ENCODE measurements at places on chromosomes 5 and 9.
A peak's percentile ranks its signal among the peaks of the same experiment; 100 is the strongest.

DNA sequence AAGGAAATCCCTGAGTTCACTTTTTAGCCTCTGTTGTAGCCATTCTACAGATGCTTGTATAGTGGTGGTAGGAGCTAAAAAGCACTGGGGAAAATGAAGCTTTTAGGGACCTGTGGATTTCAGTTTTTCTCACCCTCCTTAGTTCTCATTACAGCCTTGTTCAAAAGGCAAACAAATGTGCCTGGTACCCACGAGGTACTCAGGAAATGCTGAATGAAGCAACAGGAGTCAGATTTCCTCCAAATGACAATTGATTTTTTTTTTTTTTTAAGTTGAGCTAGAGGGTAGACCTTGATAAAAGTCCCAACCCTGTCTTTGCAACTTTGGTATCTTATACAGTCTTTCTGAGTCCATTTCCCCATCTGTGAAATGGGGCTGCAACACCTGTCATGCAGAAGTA is 21.3 kb upstream of the TMOD1 start:
- DNase-seq: no peak

- no peak for DNase-seq
These were observed 6.3 kb downstream of the RCL1 start for GRCh38 chr9:4799033-4799430.

DNA sequence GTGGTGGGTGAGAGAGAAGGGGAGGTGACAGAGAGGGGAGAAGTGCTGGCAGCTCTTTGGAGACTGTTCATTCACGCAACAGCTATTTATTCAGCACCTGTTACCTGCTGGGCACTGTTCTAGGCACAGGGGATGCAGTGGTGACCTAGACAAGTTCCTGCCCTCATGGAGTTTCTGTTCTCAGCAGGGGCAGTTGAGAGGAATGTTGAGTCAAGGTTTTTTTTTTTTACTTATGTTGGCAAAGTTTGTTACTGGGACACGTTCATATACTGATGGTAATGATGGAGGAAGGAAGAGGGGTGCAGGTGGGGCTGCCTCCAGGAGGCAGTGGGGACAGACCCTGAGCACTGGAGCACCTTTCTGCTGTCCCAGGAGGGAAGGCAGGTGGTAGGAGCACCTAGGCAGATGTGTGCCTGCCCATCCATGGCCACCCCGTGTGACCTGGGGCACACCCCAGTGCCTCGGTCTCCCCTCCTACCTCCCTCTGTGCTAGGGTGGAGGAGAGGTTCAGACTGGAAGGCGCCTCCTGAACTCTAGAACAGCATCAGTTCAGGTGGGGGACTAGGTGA is 49.4 kb upstream of the SLC25A51 start:
- DNase-seq: no peak

GRCh38 chr9:129894120-129894823 is 59.0 kb downstream of the USP20 start:
- DNase-seq: no peak

GRCh38 chr9:36136272-36136893 is at the start of gene GLIPR2:
TSS of gene GLIPR2 (plus strand) at chr9:36136733. CDS start at chr9:36136779, 46 bp downstream.
- peak; percentile 68 for DNase-seq

GRCh38 chr5:56463944-56464571 is 230.9 kb upstream of the ANKRD55 start:
- no peak for DNase-seq

DNA sequence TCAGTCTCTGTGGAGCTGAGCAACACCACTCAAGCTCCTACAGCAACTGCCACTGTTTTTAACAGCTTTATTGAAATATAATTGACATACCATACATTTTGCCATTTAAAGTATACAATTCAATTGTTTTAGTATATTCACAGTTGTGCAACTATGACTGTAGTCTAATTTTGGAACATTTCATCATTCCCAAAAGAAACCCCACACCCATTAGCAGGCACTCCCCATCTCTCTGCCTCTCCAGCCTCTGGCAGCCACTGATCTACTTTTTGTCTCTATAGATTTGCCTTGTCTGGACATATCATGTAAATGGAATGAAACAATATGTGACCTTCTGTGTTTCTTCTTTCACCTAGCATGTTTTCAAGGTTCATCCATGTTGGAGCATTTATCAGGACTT is 43.5 kb downstream of the RUSC2 start:
- no peak for DNase-seq

GRCh38 chr5:83059341-83059740 is 17.9 kb downstream of the TMEM167A start:
- DNase-seq: no peak

DNA sequence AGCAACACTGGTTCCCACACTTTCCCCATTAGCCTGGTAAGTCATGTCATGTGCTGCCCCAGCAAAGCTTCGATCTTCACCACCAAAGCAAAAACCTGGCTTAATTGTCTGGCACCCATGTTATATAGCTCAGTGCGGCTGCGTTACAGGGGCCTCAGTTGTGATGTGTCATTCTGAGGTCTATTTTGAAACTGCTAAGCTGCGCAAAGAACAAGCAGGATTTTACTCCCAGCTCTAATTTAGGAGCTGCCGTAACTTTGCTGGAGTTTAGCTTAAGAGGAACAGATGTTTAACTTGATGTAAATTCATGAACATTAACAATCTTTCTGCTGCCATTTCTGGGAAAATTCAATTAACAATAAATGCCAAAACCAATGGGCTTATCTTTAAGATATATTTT is 274.1 kb downstream of the HSPA4 start:
- DNase-seq: no peak

DNA sequence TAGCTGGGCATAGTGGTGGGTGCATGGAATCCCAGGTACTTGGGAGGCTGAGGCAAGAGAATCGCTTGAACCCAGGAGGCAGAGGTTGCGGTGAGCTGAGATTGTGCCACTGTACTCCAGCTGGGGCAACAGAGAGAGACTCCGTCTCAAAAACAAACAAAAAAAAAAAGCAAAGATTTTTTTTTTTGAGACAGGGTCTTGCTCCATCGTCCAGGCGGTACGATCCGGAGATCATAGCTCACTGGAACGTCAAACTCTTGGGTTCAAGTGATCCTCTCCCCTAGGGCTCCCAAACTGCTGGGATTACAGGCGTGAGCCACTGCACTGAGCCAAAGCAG is 37.6 kb downstream of the ABCA1 start:
- DNase-seq: no peak

DNA sequence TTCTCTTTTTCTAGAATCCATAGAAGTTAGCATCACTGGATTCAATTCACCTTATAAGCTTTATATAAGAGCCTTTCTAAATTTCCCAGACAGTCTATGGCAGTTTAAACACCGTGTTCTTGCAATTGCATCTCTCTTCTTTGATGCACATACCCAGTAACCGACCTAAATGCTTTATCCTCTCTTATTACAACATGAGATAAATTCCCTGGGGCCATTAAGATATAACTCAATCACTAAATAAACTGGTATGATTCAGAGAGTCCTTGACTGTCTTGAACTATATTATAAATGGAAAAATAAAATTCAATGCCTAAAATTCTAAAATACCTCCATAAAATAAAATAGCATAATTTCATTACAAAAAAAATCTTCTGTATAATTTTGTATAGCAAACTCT is 98.1 kb downstream of the DIRAS2 start:
- no peak for DNase-seq

DNA sequence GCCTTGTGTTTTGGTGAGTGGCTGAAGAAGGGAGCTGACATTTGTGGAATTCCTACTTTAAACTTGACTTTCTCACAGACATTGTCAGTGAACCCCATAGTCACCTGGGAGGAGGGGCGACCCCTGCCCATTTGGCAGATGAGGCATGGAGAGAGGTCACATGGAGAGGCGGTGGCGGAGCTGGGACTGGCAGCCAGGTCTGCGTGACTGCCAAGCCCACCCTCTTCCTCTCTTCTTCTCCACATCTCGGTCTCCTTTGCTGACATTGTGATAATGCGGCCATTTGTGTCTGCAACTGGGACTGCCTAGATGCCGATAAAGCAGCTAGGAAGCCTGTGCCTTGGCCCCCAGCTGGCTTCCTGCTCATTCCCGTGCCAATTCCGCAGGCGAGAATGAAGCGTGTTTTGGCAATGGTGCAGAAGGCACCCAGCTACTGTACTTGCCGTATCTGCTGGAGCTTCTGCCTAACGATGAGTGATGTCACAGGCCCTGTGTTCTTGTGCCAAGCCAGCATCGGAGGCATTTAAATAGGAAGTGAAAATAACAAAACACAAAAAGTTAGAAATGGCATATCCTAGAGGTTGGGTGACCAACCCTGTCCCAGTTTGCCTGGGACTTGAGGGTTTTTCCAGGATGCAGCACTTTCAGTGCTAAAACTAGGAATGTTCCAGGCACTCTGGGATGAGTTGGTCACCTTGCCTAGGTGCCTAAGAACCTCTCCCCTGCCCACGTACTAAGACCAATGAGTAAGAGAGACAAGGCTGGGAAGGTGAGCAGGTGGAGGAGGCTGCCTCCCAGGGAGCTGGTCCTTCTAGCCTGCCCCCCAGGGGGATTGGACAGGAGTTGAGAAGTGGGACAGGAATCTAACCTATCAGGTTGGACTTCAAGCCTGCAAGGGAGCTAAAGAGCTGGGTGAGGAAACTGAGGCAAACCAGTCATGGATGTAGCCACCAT is 23.6 kb downstream of the OLFML2A start:
- no peak for DNase-seq

- no peak for DNase-seq
These were observed 52.3 kb downstream of the WDR36 start for GRCh38 chr5:111144352-111144930.

DNA sequence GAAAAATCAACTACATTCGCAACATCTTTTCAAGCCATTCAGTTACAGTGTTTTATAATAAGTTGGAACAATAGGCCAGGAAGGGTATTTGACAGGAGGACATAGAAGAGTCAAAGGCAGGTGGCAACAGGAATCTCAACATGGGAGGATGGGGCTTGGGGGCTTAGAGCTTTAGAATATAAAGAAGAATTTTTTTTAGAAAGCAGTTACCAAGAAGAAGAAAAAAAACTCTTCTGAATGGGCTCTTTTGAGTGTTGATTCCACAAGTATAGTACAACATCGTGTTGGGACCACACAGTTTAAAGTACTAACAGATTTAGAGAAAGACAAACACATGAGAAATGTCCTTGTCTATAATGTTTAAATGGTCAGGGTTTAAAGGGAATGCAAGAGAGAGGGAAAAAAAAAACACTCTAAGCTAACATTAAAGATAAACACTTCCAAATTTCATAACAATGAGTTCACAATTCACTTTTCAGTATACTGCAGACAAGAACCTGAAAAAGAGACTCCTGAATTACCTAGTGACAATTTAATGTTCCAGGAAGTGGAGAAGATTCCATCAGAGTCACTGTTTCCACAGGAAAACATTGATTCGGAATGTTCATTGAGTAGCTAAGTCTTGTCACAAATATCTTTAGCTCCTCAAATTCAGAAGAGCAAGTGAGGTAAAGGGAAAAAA is 282.3 kb downstream of the DEPDC1B start:
- no peak for DNase-seq

DNA sequence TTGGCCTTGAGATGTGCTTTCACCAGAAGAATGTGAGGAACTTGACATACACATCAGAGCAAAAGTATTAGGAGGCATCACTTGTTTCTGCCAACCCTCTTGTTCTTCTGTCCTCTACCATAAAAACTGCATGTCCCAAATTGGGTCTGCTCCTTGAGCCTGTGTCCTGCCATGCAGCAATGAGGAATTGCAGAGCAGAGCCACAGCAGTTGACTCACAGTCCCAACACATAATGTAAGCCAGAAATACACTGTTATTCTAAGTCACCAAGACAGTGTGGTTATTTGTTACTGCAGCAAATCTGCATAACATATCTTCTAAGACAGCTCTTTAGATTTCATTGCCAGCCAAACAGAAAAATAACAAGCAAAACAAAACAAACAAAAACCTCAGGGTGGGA is 598.2 kb downstream of the PRELID2 start:
- no peak for DNase-seq

GRCh38 chr9:137280474-137281344 is 3.2 kb downstream of the TOR4A start:
- no peak for DNase-seq

DNA sequence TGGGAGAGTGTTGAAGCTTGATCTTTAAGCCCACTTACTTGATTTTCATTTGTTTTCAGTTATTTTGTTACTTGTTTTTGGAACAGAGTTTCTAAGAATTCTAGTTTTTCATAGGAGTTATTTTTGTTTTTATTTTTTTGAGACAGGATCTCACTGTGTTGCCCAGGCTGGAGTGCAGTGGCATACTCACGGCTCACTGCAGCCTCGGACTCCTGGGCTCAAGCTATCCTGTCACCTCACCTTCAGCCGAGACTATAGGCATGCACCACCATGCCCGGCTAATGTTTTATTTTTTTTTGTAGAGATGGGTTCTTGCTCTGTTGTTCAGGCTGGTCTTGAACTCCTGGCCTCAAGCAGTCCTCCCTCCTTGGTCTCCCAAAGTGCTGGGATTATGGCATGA is 6.3 kb downstream of the ERBIN start:
- no peak for DNase-seq

- DNase-seq: peak; percentile 41
These were observed at the start of gene MGAT4B for GRCh38 chr5:179806250-179807048. TSS of gene MGAT4B (minus strand) at chr5:179806866. CDS start at chr5:179806583, 283 bp downstream.

- DNase-seq: peak; percentile 32
These were observed 1.0 kb upstream of the EFNA5 start for GRCh38 chr5:107671742-107672210.

- DNase-seq: no peak
These were observed 4.0 kb upstream of the TRAF2 start for GRCh38 chr9:136882109-136882946.

DNA sequence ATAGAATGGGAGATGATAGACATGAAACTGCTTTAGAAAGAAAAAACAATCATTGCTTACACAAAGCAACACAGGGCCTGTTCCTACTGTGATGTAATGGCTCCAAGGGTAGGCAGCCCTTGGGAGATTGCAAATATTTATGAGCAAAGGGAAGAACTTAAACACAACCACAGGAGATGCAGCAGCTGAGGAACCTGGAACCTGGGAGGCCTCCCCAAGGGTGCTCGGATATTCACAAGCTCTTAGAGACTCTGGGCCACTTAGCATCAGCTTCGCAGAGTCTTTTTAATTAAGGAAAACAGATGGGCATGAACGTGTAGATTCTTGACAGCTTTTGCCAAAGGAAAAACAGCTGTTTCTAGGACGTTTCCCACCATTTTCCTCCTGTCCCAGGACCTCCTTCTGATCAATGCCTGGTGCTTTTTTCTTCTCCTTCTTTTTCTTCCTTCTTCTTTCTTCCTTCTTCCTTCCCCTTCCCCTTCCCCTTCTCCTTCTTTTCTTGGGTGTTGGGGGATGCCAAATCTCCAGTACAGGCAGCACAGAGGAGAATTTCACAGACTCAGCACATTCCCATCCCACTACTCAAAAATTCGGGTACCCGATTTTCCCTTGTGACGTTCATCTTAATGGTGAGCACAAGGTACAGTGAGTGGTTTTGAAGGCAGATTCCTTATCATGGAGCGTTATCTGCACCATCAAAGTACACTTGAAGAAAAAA is 28.1 kb upstream of the TCF7 start:
- DNase-seq: no peak

DNA sequence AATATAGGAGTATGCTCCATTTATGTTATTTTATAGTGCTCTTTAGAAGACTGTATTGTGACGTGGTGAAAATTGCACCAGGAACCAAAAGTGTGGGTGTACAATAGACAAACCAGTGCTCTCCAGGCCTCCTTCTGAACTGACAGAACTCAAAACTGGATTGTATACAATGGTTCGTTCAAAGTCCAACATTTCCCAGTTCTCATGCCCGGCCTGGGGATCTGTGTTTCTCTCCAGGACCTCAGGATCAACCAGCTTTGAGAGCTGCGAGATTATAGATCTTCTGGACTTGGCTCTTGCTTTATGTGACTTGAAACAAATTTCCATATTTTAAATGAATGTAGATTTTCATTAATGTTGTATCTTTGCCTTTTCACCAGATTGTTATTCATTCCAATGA is 60.8 kb upstream of the CER1 start:
- no peak for DNase-seq

GRCh38 chr9:91207397-91207728 is 154.4 kb downstream of the AUH start:
- DNase-seq: no peak
